ENCODE measurements at places on chromosomes 12 and 14.

DNA sequence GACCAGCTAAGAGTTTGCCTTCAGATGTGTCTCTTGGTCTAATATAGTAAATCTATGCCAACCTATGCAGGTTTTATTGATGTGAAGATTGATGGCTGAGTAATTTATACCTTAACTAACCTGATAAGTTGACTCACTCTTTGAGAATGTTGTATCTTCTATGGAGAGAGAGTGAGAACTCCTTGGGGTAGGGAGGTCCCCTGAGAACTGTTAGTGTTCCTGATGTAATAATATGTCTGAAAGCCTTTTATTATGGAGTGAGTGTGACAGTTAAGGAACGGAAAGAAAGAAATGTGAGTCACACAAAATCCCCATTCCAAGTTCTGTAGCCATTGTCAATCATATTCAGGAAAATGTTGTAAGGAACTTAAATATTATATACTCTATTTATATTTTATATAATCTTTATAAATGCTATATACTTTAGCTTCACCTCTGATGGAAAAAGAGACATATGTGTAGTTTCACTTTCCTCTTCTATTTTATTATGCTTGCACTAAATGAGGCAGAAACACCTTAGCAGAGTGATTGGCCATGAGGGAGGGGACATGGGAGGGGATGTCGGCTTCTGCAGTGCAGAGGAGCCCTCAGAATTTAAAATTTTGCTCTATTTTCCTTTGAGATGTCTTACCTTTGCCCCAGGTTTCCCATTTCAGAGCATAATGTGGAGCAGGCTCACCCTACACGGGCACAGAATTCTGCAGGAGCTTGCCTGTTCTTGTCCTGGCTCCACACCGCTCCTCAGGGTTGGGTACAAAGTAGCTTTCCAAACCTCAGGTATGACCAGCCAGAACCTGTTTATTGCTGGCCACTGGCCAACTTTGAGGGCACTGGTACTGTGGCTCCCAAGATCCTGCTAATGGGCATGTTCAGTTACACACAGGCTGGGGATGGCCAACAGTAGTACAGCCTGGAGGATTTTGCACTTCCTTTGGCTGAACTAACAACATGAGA lies 57.7 kb downstream of the ARF6 start:
- DNase-seq: no peak

DNA sequence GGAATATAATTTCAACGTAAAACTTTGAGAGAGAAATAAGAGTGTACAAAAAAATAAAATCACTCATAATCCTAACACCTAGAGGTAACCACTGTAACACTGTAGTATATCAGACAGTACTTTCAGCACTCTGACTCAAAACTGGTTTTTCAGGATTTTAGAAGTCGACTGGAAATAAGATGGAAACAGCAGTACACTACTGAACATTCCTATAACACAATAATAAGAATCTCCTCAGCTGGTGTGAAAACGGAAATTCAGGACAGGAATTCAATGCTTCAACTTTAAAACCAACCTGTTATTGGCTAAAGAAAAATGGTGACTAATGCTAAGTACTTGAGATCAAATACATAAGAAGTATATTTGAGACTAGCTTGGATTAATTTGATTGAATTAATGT lies 12.3 kb upstream of the PITPNM2 start:
- DNase-seq: no peak

- DNase-seq: no peak
Observed at GRCh38 chr12:129693731-129694130, 210.1 kb downstream of the TMEM132D start.

DNA sequence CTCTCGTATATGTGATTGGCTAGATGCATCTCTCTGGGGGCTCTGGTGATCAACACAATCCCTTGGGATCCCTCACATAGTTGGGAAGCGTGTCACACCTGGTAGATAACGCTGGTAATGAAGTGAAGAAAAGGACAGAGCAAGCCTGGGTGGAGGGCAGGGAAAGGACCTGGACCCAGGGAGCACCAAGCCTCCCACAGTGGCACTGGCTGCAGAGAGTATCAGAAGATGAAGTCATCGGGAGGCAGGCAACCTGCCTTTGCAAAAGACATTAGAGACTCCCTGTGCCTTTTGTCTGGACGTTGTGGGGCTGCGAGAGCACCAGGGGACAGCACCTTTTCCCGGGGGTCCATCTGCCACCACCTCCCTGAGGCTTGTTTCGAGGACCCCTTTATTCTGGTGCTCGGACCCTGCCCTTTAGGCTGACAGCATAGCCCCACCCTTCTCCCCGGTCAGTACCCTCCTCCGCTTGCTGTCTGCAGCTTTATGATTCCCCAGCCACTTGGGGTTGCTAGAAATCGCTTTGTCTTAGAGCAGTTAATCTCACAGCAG lies 116.4 kb downstream of the EML1 start:
- peak; percentile 32 for DNase-seq

- DNase-seq: no peak
Observed at GRCh38 chr14:50037852-50038251, 78.5 kb downstream of the VCPKMT start.

DNA sequence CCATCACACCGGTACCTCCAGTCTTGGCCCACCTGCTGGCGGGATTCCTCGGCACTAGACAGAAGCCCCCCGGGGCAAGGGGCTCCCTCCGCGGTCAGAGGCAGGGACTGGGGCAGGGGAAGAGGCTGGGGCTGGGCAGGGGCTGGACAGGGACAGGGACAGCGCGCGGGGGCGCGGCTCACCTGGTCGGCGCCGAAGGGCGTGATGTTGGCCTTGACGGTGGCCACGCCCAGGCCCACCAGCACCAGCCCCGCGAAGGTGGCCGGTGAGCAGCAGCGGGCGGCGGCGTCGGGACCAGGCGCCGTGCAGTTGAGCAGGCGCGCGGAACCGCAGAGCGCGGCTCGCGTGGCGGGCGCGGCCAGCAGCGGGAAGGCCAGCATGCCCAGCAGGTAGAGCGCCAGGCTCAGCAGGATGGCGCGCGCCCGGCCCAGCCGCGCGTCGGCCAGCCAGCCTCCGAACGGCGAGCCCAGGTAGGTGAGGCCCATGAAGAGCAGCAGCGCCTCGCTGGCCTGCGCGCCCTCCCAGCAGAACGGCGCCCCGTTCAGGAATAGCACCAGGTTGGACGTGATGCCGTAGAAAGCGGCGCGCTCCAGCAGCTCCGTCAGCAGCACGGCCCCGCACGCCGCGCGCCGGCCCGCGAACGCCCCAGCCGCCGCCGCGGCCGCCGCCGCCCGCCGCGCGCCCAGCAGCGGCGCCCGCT lies 392 bp downstream of the SLC15A4 start:
- no peak for DNase-seq

GRCh38 chr14:89201645-89202044 lies 215.4 kb downstream of the FOXN3 start:
- DNase-seq: no peak

DNA sequence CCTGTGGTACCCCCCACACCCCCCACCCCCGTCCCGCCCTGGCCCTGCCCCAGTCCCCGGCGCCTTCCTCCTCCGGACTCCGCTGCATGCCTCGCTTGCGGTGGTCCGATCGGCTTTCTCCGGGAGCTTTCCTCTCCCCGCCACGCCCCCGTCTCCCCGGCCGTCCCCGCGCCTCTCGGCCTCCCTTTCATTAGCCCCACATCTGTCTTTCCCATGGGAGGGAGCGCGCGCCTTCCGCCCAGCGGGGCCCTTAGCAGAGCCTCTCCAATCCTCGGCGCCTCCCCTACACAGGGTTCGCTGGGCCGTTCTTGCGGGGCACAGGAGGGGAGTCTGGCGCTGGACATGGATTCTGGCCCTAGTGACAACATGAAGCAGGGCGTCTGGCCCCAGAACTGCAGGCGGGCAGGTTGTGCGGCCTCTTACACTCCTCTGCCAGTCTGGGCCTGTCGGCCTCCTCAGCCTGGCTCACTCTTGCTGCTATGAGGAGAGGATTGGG lies 1.5 kb upstream of the EFS start:
- DNase-seq: no peak

- peak; percentile 98 for DNase-seq
Observed at GRCh38 chr14:68140076-68140741, 320.6 kb downstream of the RAD51B start.

GRCh38 chr12:70178038-70178437 lies 65.2 kb upstream of the CNOT2 start:
- no peak for DNase-seq

DNA sequence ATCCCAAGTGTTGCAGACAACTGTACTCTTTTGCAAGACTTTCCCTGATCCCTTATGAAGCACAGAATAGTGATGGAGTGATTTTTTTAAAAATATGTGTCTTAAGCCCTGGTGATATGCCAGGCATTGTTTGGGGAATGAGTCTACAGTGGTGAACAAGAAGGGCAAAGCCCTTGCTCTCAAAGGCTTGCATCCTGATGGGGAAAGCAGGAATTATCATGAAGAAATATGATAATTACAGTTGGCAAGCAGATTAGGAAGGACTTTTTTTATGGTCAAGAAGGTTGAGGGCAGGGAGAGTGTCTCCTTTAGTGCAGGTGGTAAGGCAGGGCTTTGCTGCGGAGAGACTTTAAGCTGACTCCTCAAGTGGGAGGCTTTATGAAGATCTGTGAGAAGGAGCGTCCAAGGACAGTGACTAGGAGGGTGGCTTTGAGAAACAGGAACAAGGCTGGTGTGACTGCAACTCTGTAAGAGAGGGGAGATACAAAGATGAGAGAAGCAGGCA lies 100.2 kb downstream of the SYNE2 start:
- DNase-seq: peak; percentile 18

DNA sequence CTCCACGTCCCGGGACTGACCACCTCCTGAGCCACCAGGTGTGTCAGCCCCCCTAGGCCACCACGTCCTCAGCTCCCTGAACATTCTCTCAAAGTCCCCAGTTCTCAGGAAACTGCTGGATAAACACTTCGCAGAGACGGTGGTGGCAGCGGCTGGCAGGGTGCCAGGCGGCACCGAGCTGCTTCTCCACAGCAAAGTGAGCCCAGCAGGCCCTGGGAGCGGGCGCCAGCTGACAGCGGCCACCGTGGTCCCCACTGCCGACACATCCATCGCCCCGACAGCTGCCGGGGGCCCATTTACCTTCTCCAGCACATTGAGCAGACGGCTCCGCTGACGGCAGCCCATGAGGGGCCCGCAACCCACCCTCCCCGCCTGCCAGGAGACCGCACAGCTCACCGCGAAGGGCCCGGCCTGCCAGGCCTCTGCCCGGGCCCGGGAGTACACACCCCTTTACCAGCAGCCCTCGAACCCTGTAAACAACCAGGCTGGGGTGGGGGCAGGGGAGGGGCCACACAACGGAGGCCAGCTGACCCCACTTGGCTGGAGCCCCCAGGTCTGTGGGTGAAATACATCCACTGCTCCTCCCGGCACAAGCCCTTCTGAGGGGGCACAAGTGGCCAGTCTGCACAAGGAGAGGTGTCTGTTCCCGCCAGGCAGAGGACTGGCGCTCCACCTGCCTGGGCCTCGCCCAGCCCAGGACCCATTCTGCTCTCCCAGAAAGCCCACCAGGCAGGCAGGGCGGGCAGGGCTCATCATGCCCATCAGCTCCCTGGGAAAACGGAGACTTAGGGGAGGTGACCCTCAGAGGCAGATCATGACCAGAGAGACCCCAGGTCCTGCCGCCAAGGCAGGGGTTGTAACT lies 10.5 kb downstream of the AKT1 start:
- no peak for DNase-seq

- no peak for DNase-seq
Observed at GRCh38 chr12:86623267-86623666, 367.1 kb upstream of the MGAT4C start.

- DNase-seq: no peak
Observed at GRCh38 chr14:43308421-43309110, 1198.5 kb downstream of the FSCB start.

- no peak for DNase-seq
Observed at GRCh38 chr12:122839907-122840554, 4.8 kb downstream of the HIP1R start.

GRCh38 chr14:78157494-78158437 lies 12.4 kb upstream of the NRXN3 start:
- peak; percentile 11 for DNase-seq

GRCh38 chr14:91649930-91650329 lies 82.0 kb downstream of the CATSPERB start:
- peak; percentile 37 for DNase-seq

DNA sequence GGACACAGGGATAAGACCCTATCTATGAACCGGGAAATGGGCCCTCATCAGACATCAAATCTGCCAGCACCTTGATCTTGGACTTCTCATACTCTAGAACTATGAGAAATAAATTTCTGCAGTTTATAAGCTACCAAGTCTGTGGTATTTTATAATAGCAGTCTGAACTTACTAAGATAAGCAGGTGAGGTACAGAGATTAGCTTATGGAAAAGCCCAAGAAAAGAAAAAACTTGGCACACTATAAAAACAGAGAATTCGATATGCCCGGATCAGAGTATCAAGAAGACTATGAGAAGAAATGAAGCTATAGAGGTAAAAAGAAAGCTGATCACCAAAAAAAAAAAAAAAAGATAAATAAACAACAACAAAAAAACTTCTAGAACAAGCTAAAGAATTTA lies 52.6 kb downstream of the EEA1 start:
- no peak for DNase-seq

DNA sequence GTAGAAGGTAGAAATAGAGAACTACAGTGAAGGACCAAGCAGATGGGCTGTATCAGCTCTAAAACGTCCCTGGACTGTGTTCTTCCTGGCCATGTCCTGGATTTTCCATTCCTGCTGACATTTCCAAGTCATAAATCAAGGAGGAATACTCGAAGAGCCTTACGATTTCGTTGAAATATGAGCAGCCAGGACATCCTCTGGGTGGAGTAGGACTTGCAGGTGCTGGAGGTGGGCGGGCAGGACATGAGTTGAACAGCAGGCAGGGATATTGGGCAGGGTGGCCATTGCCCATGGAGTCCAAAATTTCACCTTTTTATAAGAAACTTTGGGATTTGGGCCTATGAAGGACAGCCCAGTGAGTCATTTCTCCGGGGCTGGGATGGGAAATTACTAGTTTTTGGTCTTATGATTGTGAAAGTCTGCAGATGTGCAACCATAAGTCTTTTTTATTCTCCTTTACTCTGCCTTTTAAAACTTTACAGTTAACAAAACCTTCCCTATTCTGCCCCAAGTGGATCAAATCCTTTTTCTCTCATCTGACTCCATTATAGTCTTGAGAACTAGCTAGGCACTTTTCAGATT lies 88.8 kb downstream of the TMX1 start:
- peak; percentile 58 for DNase-seq

GRCh38 chr12:95804291-95804690 lies 13.7 kb upstream of the NTN4 start:
- no peak for DNase-seq

DNA sequence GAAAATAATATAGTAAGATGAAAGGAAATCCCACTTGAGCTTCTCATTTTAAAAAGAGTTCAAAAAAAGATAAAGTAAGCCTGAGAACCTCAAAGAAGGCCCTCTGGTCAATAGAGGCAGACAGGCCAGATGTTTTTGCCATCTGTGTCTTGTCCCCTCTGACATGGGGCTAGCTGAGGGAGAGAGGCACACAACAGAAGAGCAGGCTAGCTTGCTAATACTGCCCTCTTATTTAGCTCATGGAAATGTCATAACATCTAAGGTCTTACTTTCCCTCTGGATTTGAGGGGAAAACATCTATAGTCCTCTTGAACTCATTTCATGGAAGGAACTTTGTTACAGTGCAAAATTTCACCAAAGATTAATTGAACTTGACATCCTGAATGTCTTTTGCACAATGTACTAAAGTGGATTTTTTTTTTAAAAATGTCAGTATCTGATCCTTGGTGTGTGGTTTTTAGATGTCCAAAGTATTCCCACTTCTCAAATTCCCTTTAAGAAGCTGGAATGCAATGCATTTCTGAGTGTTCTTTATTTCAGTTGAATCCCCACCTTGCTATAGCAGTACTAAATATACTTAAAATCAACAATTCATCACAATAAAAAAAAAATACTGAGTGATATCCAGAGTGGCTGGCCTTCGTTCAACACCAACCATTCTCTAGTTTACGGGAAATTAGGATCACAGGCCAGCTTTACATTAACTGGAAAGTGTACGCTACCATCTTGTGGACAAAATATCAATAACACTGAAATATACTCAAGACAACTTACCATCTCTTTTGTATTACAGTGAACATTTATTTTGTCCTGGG lies 176.7 kb downstream of the PAH start:
- peak; percentile 74 for DNase-seq
